RCC 7860 (cell line): ENCODE measurements at places on chromosomes 7 and 10.

GRCh38 chr7:18679261-18679660, 183.7 kb downstream of the HDAC9 start:
- DNase-seq: no peak

- DNase-seq: peak; percentile 10
These were observed 55.2 kb upstream of the RAB18 start for GRCh38 chr10:27448921-27449320.

DNA sequence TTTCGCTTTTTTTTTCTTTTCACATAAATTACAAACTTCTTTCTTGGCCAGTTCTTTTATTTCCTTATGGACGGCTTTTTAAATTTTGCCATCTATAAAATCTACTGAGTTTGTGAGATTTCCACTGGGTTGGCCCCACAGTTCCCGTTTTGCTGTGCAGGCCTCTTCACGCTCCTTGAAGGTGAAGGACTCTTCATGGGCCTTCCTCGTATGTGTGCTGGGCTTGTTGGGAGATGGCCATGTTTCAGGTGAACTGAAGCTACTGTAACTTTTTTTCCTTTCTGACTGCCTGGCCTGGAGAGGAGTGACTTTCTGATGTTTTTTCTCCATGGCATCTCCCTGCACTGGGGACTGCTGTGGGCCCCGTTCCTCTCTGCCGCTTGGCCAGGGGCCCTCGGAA, 262.4 kb downstream of the COBL start:
- DNase-seq: no peak

GRCh38 chr10:4079803-4080202, 294.8 kb upstream of the KLF6 start:
- no peak for DNase-seq

- no peak for DNase-seq
These were observed 75.5 kb downstream of the LRMDA start for GRCh38 chr10:75506930-75507329.
